Purkinje cell (primary cell): ENCODE measurements at places on chromosomes 7 and 10. TPM values are rescaled to one million over a fixed set of nuclear protein-coding genes. Genes with fewer than 3 reads are reported as not detected.

Gene PANK1
- polyA plus RNA-seq = 2.2 and 7.9 TPM in 2 replicates

Gene TUBB8
- not detected in 2 replicates for polyA plus RNA-seq

Gene SFRP4
- 0.36 TPM in 1 of 2 replicates, not detected in the other for polyA plus RNA-seq

Gene LMBR1
- polyA plus RNA-seq = 70.8 and 75.4 TPM in 2 replicates

Gene CYP3A5
- polyA plus RNA-seq = 0.27 and 0.42 TPM in 2 replicates

Gene CALCR
- polyA plus RNA-seq = not detected in 2 replicates

Gene CACNB2
- polyA plus RNA-seq = 102 and 134 TPM in 2 replicates

Gene GIMAP6
- not detected in 2 replicates for polyA plus RNA-seq

Gene HUS1
- 15.6 and 17.2 TPM in 2 replicates for polyA plus RNA-seq
